ENCODE measurements at places on chromosomes 2 and 18. TPM values are rescaled to one million over a fixed set of nuclear protein-coding genes. Genes with fewer than 3 reads are reported as not detected.

DNA sequence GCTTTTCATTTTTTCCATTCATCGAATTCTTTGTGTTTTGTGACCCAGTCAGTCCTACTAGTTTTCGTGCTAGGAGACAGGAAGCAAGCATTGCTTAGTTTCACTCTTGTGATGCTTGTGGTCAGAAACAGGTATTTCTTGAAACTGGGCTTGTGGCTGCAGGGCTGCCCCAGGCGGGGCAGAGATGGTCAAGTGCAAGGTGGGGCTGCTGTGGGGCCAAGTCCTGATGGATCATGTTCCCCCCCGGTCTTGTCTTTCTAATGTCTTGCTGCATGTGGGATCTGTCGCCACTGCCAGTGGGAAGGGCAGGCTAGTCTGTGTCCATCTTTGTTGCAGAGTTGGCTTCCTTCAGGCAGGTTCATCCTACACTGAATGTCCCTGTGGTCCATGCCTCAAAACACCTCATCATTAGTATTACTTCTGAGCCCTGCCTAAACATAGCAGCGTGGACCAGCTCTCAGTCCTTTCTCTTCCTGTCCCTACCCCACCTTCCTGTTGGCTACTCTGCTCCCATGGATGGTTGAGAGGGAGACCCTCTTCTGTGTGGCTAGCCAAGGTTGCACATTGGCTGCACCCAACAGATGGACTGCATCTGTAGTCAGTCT lies 38.7 kb downstream of the INPP4A start:
- DNase-seq: no peak

DNA sequence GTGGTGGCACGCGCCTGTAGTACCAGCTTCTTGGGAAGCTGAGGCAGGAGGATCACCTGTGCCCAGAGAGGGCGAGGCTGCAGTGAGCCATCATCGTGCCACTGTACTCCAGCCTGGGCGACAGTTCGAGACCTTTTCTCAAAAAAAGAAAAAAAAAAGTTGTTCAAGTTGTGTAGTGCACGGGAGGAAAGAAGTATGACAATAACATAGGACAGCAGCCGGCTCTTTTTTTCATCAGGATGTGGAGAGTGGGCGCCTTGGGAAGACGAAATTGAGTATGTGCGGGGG lies 36.5 kb downstream of the PCBP1 start:
- DNase-seq: no peak

DNA sequence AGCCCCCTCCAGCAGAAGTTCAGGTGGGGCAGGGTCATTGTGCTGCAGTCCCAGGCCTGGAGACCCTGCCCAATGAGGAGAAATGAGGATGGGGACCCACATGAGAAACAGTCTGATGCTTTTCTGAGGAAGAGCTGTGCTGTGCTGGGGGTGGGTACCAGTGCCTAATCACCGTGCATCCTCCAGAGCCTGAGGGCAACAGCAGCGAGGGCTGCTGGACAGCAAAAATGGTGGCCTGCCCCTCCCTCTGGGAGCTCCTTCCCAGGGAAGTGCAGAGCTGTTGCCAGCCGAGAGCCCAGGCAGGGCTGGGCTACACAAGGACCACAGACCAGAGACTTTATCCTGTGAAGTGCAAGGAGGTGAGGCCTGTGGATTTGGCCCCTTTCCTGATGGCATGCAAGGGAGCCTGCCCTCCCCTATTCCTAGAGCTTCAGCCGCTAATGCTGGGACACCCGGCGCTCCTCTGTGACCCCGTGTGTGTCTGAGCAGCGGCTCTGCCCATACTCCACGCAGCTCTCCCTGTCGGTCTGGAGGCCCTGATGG lies 134.8 kb downstream of the DSEL start:
- no peak for DNase-seq

DNA sequence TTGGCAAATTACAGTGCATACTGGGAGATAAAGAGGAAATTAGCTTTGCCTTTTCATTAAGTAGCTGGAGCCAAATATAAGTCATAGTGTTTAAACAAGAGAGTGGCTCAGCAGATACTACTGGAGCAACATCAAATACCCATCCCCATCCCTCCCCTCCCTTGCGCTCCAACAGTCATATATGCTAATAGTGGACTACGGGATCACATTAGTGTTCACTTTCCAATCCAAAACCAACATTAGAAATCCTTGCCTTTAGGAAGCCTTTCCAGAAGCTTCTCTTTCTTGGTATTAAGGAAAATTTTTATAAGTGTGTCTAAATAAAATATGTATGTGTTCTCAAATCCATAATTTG lies 1669.3 kb downstream of the SUCLG1 start:
- DNase-seq: no peak

GRCh38 chr2:8310557-8311455 lies 371.1 kb upstream of the ID2 start:
- no peak for DNase-seq

CFAP210 gene
- total RNA-seq: not detected

GRCh38 chr2:237319887-237320286 lies 94.1 kb downstream of the COL6A3 start:
- DNase-seq: no peak

DNA sequence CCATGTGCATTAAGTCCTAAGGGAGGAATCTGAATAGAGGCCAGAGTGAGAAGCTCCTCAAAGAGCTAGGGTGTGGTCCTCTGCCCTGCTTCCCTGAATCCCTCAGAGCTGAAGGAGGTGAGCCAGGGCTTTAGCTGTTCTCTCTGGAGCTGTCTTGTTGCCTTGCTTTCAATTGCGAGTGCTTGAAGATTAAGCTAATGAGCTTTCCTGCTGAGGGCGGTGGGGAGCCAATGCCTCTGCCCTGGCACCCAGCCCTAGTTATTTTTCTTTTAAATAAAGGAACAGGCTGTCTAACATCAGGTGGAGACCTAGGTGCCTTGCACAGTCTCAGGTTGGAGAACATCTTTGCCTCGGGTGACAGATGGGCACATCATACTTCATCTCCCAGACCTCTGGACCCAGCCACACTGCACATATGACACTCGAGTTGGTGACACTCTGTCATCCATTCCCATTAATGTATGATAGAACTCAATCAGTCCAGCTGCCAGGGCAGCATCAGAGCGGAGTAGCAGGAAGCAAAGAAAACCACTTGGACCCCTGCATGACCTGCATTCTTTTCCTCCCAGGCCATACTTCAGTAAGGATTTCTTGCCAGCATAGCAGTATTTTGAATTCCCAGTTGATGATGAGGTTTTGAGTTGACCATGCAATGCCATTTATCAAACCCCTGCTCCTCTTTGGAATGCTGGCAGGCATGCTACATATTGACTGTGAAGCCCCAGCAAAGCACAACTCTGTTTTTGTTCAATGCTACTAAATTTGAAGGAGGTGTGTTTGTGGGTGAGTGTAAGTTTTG lies 292.7 kb downstream of the RNF144A start:
- no peak for DNase-seq

IL36B gene
- not detected for total RNA-seq

DNA sequence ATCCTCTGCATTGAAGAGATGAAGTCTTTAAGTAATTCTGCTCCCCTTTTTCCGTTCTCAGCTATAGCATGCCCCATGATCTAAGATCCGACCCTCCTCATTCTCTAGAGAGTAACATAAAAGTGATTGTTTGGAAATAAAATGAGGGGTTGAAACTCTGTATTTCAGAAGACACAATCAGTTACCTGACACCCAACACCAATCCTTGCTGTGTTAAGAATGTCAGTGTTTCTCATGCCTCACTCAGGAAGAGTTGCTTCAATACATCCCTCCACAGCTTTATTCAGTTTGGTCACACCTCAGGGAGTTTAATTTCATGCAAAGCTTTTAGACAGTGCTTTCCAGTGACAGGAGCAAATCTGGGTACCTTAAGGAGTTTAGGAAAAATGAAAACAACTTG lies 49.9 kb upstream of the RBBP8 start:
- DNase-seq: no peak

DNA sequence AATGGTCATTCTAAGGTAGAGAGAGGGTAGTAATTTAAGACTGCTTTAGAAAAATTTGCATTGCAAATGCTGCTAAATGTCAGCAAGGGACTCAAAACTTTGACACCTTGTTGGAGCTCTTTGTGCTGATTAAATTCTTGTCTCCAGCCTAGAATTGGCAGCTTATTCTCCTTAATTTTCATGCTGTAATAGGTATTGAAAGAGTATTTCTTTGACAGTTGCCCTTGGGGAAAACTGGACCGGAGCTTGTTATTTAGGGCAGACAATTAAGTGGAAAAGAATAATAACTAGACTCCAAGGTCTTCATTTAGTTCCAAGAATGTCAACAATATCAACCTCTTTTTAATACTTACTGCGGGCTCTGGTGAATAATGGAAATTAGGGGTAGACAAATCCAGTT lies 264.0 kb downstream of the TPGS2 start:
- no peak for DNase-seq

GRCh38 chr2:135904341-135904989 lies 28.2 kb upstream of the MCM6 start:
- DNase-seq: no peak

- no peak for DNase-seq
These were observed 73.4 kb downstream of the DTNA start for GRCh38 chr18:34783501-34783900.

- no peak for DNase-seq
These were observed 94.9 kb downstream of the MBD2 start for GRCh38 chr18:54129448-54130067.

DNA sequence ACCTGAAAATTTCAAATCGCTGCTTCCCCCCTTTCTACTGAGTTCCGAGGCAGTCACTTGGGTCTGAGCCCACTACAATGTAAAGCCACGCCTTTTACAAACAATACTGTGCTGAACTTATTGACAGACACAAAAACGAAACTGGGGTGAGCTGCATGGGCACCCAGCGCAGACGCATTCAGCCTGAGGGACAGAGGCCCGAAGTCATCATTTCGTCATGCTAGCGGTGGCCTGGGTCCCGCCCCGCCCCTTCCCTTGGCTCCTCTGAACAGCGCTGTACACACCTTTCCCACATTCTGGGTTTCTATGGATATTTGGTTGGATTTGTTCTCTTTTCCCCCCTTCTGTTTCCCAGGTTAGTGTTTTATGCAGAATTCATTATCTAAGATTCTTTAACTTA lies 71.7 kb downstream of the EIPR1 start:
- no peak for DNase-seq

GRCh38 chr18:59767732-59768131 lies 70.5 kb upstream of the CCBE1 start:
- no peak for DNase-seq

- no peak for DNase-seq
These were observed 11.2 kb downstream of the ETAA1 start for GRCh38 chr2:67408346-67408745.

- DNase-seq: no peak
These were observed 273.6 kb upstream of the NRP2 start for GRCh38 chr2:205408696-205409095.

DNA sequence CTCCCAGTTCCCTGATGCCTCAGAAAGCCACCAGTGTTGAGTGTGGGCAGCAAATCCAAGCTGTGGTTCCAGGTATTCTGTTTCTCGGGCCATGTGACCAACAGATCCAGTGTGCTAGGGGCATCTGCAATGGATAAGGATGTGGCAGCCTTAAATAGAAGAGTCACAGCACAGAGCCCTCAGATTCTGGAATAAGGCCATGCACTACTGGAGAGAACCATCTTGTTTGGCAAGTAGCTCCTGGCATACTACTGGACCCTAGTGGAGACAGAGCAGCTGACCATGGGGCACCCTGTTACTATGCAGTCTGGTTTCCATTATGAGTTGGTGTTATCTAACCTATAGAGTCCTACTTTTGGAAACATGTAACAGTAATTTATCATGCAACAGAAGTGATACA lies 53.3 kb upstream of the ZBTB7C start:
- DNase-seq: no peak

EMX1 gene
- 3.1 TPM for total RNA-seq

RTP5 gene
- not detected for total RNA-seq

GRCh38 chr2:41194230-41194629 lies 742.3 kb upstream of the SLC8A1 start:
- no peak for DNase-seq

NMUR1 gene
- not detected for total RNA-seq

GRCh38 chr18:13316063-13316462 lies 97.5 kb downstream of the LDLRAD4 start:
- DNase-seq: no peak

KCNJ13 gene
- total RNA-seq: not detected

PLEKHH2 gene
- total RNA-seq: 7.8 TPM

DNA sequence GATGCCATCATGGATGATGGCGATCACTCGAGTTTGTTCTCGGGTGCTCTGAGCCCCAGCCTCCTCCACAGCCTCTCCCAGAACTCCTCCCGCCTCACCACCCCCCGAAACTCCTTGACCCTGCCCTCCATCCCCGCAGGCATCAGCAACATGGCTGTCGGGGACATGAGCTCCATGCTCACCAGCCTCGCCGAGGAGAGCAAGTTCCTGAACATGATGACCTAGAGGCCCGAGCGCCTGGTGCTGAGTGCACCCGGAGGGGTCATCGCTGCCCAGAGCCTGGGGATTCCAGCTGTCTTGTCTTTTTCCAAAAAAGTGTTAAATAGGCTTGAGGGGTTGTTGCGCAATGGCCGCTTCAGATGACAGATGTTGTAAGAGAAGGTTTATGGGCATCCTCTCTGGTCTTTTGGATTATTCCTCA lies 254.8 kb downstream of the GLI2 start:
- no peak for DNase-seq

GRCh38 chr18:50475538-50476193 lies 84.2 kb upstream of the MAPK4 start:
- DNase-seq: no peak

- DNase-seq: no peak
These were observed 245.4 kb upstream of the MEIS1 start for GRCh38 chr2:66189553-66189952.

AMER3 gene
- not detected for total RNA-seq

TMEM169 gene
- 0.42 TPM for total RNA-seq

ACOXL gene
- 5.5 TPM for total RNA-seq

DNA sequence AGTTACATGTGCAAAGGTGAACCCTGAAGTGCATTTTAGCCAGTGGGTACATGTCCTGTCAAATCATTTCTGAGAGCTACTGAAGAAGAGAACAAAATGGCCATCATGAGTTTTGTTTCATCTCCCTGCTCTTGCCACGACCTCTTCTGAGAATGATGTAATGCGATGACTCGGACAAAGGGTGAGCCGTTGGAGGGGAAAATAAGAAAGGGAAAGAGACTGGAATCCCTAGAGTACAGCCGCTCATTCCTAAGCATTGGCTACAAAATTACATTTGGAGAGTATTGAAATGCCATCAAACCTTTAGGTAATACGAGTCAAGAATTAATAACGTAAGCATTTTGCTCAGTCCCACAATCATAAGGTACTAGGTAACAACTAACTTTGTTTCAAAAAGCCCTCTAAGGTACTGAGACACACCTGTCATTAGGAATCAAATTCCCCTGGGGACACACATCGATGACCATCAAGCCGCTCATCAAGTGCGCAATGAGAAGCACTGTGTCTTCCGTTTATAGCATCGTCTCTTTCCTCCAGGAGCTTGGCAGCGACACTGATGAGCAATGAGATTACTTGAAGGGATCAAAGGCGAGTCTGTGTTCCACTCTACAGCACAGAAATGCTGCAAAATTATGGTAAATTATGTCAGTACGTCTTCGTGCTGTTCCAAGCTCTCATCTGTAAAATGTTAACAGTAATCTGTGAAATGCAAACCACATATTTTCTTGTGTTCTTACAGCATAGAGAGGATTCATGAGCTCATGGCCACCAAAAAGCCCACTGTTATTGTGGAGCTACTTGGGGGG lies 97.3 kb upstream of the PIEZO2 start:
- no peak for DNase-seq
